NCI-H2081 (cell line): ENCODE measurements at places on chromosomes 1 and 21.

GRCh38 chr21:46357684-46358425 is 33.9 kb downstream of the PCNT start:
- DNase-seq: no peak

- no peak for DNase-seq
Observed at GRCh38 chr1:70142075-70142474, 63.3 kb downstream of the LRRC40 start.

DNA sequence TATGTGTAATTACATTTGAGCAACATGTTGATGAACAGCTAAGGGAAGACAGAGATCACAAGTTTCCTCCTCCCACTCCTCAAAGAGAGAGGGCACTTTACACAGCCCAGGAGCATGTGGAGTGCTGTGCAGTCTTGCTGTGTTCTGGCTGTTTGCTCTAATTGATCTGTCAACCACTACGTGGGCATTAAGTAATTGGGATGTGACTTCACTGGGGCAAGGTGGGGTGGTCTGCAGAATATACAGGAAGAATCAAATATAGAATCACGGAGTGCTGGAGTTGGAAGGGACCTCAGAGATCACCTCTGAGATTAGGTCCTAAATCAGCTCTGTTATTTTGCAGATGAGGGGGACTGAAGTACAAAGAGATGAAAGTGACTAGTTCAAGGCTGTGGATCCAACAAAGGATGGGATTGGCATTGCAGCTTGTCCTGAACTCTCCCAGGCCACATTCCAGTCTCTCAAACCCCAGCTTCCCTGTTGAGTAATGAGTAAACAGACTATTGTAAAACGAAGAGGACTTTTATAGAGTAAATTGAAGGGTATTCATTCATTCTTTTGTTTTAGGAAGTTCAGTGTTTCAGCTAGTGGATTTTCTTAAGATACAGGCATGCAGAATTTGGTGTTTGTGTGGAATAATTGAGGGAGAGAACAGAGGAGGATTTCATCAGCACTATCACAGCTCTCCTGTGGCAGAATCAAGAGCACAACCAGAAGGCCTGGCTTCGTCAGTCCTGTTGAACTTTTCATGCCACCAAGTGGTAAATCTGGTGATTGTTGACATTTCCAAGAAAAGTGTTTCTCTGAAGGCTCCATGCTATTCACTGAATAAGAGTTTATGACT is 22.4 kb downstream of the NOS1AP start:
- no peak for DNase-seq

DNA sequence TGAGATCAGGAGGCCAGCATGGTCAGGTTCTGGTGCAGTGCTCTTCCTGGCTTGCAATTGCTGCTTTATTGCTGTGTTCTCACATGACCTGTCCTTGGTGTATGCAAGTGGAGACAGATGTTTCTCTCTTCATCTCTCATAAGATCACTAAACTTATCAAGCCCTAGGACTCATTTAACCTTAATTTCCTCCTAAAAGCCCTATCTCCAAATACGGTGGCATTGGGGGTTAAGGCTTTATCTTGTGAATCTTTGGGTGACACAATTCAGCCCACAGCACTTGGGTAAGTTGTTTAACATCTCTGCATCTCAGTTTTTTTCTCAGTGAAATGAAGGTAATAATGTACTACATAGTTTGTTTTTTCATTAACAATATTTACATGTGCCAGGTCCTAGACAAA is 152.4 kb downstream of the RWDD3 start:
- DNase-seq: no peak

GRCh38 chr1:6819246-6820040 is 34.2 kb downstream of the CAMTA1 start:
- DNase-seq: no peak

DNA sequence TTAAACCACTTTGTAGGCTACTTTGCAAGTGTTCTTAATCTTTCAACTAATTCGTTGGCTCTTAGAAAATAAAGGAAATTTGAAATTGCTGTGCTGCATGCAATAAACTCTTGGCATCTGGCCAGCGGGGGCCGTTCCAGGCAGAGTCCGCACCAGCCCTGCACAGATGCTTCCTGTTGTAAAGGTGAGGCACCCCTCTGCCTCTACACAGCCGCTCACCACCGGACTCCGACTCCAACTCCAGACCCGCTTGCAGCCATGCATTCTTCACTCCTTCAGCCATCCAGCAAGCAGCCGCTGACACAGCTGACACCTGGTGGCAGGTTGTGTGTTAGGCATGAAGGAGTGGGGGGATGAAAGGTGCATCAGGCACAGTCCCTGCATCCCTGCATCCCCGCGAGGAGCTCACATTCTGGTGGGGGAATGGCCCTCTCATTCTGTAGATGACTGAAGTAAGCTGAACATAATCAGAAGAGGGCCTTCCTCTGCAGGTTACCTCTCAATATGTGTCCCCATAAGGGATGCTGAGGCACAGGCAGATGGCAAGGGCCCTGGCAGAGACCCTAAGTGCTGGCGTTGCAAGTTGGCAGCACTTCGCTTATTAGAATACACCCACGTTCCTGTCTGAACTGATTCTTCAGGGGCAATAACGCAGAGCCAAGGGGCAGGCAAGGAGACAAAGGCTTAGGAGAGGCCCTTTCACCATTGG is 56.8 kb downstream of the GLIS1 start:
- DNase-seq: peak; percentile 61

DNA sequence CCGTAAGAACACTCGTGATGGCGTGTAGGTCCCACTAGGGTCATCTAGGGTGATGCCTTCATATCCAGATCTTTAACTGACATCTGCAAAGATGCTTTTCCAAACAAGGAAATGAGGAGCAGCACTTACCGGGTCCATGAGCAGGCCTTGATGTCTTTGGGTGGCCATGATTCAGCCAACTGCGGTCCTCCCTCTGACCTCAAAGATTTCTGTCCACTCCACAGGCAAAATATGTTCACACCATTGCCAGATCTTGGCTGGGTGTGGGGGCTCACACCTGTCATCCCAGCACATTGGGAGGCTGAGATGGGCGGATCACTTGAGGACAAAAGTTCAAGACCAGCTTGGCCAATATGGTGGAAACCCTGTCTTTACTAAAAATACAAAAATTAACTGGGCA is 18.2 kb downstream of the TRPM2 start:
- no peak for DNase-seq

- DNase-seq: no peak
Observed at GRCh38 chr1:234244482-234244881, 128.8 kb upstream of the COA6 start.
